ENCODE measurements at places on chromosomes 3 and 15.

GRCh38 chr3:71688121-71688520 is 37.1 kb downstream of the EIF4E3 start:
- no peak for DNase-seq

DNA sequence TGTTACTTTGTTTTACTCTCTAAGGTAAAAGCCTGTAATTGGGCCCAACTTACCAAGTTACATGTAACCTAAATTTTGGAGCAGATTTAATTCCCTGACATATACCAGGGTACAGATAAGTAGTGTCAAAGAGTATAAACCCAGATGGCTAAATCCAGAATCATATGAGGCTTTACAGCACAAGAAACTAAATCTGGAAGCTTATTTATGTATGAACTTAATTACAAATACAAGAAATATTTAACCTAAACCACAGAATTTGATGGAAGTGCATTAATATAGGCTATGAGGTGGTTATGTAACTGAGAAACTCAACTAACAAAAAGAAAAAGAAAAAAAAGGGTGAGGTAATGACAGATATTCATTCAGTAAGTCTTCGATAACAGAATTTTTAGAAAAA is 930.2 kb upstream of the ALCAM start:
- no peak for DNase-seq

DNA sequence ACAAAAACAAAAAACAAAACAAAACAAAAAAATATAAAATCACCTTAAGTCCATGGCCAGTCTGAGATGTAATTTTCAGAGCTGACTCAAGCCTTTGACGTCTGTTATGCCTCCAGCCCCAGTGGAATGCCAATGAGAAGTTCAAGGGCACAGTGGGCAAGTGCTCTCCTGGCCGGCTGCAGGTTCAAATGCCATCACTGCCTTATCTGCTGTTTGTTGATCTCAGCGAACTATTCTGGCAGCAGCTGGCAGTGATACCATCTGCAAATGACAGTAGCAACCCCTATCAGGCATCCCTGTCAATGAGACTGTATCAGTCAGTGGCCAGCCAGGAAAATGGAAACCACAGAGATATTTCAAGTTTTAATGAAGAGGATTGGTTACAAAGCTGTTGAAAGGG is 10.8 kb upstream of the PDE8A start:
- DNase-seq, result no peak

GRCh38 chr15:69758291-69758771 is 305.7 kb downstream of the RPLP1 start:
- no peak for DNase-seq

DNA sequence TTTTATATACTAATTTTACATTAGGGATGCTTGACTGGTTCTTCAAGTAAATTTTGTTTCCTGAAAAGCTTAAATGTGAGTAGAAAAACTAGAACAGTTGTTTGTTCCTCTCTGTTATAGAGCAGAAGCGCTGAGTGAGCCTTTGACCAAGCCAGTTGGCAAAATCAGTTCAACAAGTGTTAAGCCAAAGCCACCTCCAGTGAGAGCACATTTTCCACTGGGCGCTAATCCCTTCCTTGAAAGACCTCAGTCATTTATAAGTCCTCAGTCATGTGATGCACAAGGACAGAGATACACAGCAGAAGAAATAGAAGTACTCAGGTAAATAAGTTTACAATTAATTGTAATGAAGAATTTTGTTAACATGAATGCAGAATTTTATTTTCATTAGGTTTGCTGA is 14.6 kb downstream of the CAPN7 start:
- no peak for DNase-seq

GRCh38 chr3:16595778-16596177 is 9.4 kb downstream of the DAZL start:
- no peak for DNase-seq

GRCh38 chr15:96870580-96870979 is 540.1 kb downstream of the NR2F2 start:
- DNase-seq, result no peak

DNA sequence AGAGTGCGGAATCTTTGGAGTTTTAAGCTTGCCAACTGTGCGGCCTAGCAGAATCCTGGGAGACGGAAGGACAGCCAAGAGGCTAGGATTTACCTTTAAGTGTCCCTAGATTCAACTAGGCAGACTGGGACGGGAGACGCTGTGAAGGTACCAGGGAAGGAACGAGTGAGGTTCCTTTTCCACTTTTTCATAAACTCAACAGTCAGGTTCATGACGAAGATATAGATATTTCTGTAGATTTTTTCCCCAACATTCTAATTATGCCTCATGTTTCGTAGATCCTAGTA is 564 bp upstream of the GABPB1 start:
- no peak for DNase-seq

DNA sequence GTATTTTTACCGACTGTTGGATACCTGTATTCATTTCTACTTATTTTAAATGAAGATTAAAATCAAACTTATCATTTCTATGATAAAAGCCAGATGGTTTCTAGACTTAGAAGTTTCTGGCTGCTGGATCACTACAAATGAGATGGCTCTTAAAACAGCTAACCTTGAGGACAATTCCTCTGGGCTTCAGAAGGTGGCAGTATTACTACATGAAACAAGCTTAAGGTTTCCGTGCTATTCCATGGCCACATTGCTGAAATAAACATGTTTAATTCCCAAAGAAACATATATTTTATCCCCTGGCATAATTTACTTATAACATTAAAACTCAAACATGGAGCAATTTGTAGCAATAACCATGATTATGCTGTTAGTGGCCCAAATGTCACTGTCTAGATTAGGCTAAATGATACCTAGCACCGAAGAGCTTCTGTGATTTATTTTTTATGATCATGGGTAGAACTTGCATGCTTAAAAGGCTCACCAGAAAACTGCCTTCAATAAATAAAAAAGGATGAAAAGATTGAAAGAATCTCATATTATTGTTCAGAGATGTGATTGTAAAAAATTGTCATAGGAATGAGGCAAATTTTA is 204.0 kb upstream of the NANOGP8 start:
- peak; percentile 51 for DNase-seq

GRCh38 chr3:71252466-71252865 is 331.1 kb downstream of the FOXP1 start:
- no peak for DNase-seq

DNA sequence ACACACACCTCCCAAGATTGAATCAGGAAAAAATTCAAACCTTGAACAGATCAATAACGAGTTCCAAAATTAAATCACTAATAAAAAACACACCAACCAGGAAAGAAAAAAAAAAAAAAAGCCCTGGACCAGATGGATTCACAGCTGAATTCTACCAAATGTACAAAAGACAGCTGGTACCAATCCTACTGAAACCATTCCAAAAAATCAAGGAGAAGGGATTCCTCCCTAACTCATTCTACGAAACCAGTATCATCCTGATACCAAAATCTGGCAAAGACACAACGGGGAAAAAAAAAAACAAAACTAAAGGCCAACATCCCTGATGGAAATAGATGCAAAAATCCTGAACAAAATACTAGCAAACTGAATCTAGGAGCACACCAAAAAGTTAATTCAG is 54.4 kb upstream of the SLC12A8 start:
- DNase-seq, result no peak

DNA sequence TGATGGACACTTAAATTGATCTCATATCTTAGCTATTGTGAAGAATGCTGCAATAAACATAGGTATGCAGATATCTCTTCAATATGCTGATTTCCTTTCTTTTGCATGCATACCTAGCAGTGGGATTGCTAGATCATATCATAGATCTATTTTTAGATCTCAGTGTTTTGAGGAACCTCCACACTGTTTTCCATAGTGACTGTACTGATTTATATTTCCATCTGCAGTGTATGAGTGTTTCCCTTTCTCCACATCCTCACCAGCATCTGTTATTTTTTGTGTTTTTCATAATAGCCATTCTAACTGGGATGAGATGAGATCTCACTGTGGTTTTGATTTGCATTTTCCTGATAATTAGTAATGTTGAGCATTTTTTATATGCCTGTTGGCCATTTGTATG is 17.1 kb upstream of the RASA2 start:
- DNase-seq, result no peak
